ENCODE measurements at places on chromosomes 1 and 21. TPM values are rescaled to one million over a fixed set of nuclear protein-coding genes. Genes with fewer than 3 reads are reported as not detected.
A peak's percentile ranks its signal among the peaks of the same experiment; 100 is the strongest.

The ESPN gene
- total RNA-seq: 0.99 TPM

The FCN3 gene
- not detected for total RNA-seq

The SIK1 gene
- total RNA-seq: 23.8 TPM

The MRPL20 gene
- 129 TPM for total RNA-seq

The MYOC gene
- total RNA-seq: not detected

The OR14K1 gene
- not detected for total RNA-seq

The TMEM222 gene
- total RNA-seq: 25.4 TPM

The LCE1C gene
- total RNA-seq: not detected

The OLIG2 gene
- not detected for total RNA-seq

The SPAG17 gene
- not detected for total RNA-seq

The MYOM3 gene
- not detected for total RNA-seq

The PALMD gene
- not detected for total RNA-seq

DNA sequence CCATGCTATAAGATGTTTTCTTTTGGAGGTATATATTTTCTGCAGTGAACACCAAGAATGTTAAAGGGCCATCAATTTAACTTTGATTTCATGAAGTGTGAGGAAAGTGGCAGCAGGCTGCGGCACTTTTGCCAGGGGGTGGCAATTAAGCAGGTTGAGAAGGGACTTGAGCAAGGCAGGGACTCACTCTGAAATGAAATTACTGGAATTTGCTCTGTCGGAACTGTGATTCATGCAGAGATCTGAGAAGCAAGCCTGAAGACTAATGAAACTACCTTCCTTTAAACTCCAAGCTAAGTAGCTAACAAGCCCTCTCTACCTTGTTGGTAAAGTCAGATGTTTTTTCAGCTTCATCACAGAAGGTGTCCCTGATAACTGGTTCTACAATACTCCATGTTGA lies 441.6 kb downstream of the SIPA1L2 start:
- DNase-seq: no peak
- no peaks in the 10 kb centered on the region for H3K36me3 ChIP-seq
- no peaks in the 10 kb centered on the region for H3K27me3 ChIP-seq
- H3K4me3 ChIP-seq: no peak overlapping the region

- H3K27ac ChIP-seq: no peak overlapping the region
- no peaks in the 10 kb centered on the region for H3K27me3 ChIP-seq
- H3K36me3 ChIP-seq: no peaks in the 10 kb centered on the region
- H3K4me3 ChIP-seq: no peak overlapping the region
These were observed 33.5 kb downstream of the SLC1A7 start for GRCh38 chr1:53108646-53109580.

DNA sequence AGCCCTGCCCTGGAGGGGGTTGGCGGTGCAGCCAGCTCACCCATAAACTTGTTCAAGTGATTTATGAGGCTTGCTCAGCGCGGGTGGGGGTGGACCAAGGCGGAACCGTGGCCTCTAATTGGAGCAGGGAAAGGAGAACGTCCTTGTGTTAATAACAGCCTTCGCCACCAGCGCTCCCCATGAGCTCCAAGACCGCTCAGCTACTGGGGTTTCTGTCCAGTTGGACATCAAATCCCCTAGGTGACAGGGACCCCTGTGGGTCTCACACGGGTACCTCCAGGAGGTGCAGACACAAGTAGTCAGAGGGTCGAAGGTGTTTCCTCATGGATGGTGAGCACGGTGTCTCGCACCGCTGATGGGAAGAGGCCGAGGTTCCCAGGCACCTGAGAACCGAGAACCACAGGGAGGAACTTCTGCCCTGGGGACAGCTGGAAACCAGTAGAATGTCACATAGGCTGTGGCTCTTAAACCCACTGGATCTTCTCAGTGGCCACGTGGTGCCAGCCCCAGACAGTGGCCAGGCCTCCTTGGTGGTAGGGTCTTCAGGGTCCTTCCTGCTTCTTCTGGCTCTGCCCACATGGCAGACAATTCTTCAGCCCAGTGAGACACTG lies 3.7 kb upstream of the ACTRT2 start:
- no peak overlapping the region for H3K27ac ChIP-seq
- DNase-seq: no peak
- peaks cover 3% of the 10 kb centered on the region for H3K27me3 ChIP-seq
- H3K36me3 ChIP-seq: no peaks in the 10 kb centered on the region
- H3K4me3 ChIP-seq: no peak overlapping the region

GRCh38 chr1:155527677-155528076 lies 34.9 kb downstream of the ASH1L start:
- H3K27ac ChIP-seq: no peak overlapping the region
- no peak overlapping the region for H3K4me3 ChIP-seq
- H3K4me1 ChIP-seq: peaks cover 38% of the 10 kb centered on the region
- H3K36me3 ChIP-seq: peaks cover 11% of the 10 kb centered on the region
- DNase-seq: no peak

DNA sequence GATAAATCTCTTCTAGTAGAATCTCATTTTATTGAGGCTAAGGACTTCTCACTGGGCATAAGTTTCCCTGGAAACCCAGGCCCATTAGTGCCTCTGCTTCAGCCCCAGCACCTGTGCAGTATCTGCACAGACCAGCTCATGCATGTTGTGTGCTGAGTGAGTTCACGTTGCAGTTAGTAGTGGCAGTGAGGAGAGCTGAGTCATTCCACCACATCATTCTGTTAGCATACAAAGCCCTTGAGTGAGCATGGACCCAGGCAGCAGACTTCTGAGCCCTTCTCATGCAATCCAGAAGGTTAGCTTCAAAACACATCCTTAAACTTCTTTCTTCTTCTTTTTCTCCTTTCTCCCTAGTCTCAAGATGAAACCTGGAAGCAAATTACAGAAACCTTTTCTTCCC lies 45.8 kb upstream of the NTPCR start:
- H3K36me3 ChIP-seq: no peaks in the 10 kb centered on the region
- no peak overlapping the region for H3K27ac ChIP-seq
- DNase-seq: peak; percentile 4

DNA sequence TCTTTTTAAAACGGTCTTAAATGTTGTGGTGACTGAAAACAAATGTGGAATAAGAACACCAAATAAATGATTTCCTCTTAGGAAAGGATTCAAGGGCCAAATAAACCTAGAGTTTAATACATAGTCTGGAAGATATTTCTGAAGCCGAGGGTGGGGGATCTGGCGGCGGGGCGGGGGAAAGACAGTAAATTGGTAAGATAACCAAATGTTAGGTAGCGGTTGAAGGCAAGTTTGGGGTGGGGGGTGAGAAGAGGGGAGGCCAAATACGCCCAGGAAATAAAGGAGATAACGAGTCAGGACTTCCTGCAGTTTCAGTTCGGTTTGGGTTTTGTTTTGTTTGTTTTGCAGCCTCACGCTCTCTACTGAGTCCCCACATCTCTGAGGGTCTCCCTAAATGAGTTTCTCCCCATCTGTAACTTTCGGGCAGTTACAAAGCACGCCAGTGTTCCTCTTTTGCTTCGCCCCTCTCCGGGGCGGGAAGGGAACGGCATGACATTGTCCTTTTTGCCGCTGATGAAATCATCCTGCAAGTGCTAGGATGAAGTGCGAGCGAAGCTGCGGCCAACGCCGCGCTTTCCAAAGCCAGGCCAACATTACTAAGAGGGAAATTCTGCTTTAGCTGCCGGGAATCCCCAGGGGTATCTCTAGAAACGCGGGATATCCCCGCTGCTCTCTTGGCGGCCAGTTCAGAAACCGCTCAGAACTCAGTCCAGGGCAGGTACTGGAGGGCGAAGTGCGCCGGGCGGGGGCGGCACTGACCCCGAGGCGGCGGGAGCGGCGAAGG lies 844 bp downstream of the NIBAN1 start:
- peak overlapping the region; percentile 98 for H3K27ac ChIP-seq
- H3K27me3 ChIP-seq: peaks cover 20% of the 10 kb centered on the region

GRCh38 chr1:24930260-24931145 lies at the start of gene RUNX3:
Gene RUNX3, minus strand, starts transcription at chr1:24930276. Its CDS starts 408 bp downstream, at chr1:24929868.
- H3K4me3 ChIP-seq: peak within 1 kb of the TSS; percentile 96
- no peaks in the 10 kb centered on the region for H3K27me3 ChIP-seq
- peak within 1 kb of the TSS; percentile 90 for H3K27ac ChIP-seq
- peaks cover 81% of the 10 kb centered on the region for H3K36me3 ChIP-seq

DNA sequence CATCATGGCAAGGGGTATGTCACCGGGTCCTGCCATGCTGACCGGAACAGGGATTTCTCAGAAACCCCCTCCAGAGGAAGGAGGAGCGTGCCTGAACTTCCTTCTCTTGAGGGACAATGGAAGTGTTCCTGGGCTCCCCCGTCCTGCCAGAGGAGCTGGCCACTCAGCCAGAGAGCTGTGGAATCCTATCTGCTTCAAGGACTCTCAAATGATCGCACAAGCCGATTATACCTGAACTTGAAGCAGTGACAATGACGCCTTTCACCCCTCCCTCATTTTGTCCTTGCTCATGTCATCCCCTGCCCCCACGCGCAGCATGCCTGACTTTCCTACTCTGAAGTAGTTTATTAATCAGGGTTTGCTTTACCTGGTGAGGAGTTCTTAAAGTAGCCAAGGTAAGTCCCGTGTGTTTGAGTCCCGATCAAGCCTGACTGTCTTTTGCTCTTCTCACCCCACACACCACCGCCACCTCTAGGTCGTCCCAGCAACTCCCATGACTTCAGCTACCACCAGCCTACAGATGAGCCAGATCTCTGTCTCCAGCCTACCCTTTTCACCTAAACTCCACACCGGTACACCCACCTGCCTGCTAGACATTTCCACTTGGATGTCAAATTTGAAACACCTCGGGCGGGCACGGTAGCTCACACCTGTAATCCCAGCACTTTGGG lies 25.0 kb upstream of the PRELP start:
- DNase-seq: no peak
- no peaks in the 10 kb centered on the region for H3K36me3 ChIP-seq
- peaks cover 13% of the 10 kb centered on the region for H3K27me3 ChIP-seq
- H3K4me3 ChIP-seq: no peak overlapping the region
- no peak overlapping the region for H3K27ac ChIP-seq
- no peaks in the 10 kb centered on the region for H3K4me1 ChIP-seq

- H3K36me3 ChIP-seq: no peaks in the 10 kb centered on the region
- DNase-seq: no peak
- no peak overlapping the region for H3K4me3 ChIP-seq
- no peak overlapping the region for H3K27ac ChIP-seq
- H3K4me1 ChIP-seq: peaks cover 5% of the 10 kb centered on the region
These were observed 11.7 kb downstream of the HSPG2 start for GRCh38 chr1:21925334-21925940.

DNA sequence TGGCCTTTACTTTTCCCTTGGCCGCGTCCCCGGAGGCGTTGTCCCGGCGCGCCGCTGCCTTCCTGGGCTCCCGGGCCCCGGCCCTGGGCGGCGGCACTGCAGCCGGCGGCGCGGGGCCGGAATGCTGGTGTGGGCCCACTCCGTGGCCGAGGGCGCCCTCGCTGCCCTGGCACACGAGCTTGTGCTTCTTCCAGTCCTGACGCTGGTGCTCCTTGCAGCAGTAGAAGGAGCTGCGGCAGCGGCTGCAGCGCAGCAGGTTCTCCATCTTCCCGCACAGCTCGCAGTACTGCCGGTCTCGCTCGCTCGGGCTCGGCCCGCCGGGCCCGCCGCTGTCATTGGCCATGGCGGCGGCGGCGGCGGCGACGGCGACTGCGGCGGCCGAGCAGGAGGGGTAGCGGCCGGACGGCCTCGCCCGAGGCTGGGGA lies 529 bp downstream of the EGLN1 start:
- H3K4me3 ChIP-seq: peak overlapping the region; percentile 78
- H3K27ac ChIP-seq: peak overlapping the region; percentile 60
- peak; percentile 48 for DNase-seq
- peaks cover 37% of the 10 kb centered on the region for H3K36me3 ChIP-seq
- H3K27me3 ChIP-seq: peaks cover 4% of the 10 kb centered on the region
- H3K4me1 ChIP-seq: peaks cover 36% of the 10 kb centered on the region

GRCh38 chr1:22352896-22353295 lies 98.8 kb upstream of the ZBTB40 start:
- H3K4me3 ChIP-seq: no peak overlapping the region
- H3K36me3 ChIP-seq: no peaks in the 10 kb centered on the region
- H3K27ac ChIP-seq: no peak overlapping the region

DNA sequence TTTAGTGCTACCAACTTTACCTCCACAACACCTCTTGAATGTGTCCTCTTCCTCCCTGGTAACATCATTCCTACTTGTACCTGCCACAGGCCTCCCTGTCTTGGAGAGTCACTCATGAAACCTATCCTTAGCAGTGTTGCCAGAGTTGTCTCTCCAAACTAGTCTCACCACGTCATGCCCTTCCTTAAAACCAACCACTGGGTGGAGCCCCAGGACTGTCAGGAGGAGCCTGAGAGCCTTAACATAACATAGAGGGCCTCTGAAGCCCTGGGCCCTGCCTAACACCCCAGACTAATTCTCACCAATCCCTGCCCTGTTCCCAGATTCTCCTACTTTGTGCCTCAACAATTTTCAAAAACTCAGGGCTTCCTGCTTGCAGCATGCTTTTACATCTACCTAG lies 65.3 kb downstream of the ZNF697 start:
- H3K4me3 ChIP-seq: no peak overlapping the region
- no peaks in the 10 kb centered on the region for H3K4me1 ChIP-seq
- H3K36me3 ChIP-seq: no peaks in the 10 kb centered on the region
- H3K27me3 ChIP-seq: no peaks in the 10 kb centered on the region

DNA sequence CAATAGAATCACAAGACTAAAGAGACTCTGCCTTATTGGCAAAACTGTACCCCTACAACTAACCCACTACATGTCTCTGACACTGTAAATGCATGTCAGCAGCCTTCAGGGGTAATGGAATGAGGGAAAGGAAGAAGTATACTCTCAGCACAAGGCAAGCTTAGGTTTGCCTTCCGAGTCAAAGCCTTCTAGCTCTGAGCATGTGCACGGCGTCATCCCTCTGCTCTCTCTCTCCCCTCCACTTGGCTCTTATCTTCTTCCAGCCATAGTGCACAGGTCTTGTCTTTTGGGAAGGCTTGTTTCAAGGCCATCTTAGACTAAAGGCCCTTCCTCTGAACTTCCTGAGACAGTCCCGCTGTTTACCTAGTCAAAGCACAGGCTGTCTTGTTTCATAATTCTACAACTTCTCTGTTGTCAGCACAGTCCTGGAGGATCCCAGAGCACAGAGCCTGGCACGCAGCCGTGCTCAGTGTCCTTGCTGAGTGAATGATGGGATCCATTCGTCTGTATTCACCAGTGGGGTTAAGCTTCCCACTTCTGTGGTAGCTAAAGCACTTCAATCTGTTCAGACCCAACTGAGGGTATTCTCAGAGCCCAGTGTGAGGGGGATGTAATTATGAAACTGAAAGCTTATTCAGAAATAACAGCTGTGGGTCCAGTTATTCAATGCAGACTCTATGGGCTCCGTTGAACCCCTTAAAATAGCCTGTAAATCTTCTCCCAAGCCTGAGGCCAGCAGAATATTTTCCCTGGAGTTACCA lies 166.5 kb upstream of the PLD5 start:
- no peaks in the 10 kb centered on the region for H3K27me3 ChIP-seq
- no peak overlapping the region for H3K27ac ChIP-seq
- no peaks in the 10 kb centered on the region for H3K4me1 ChIP-seq
- H3K4me3 ChIP-seq: no peak overlapping the region

- H3K27ac ChIP-seq: no peak overlapping the region
- H3K4me3 ChIP-seq: no peak overlapping the region
- DNase-seq: no peak
These were observed 14.3 kb upstream of the KCNA10 start for GRCh38 chr1:110533230-110533629.

- H3K4me3 ChIP-seq: no peak overlapping the region
- DNase-seq: no peak
- no peaks in the 10 kb centered on the region for H3K4me1 ChIP-seq
- H3K27ac ChIP-seq: no peak overlapping the region
These were observed 1233.7 kb downstream of the PLA2G4A start for GRCh38 chr1:188062456-188062855.

- H3K36me3 ChIP-seq: no peaks in the 10 kb centered on the region
- no peaks in the 10 kb centered on the region for H3K27me3 ChIP-seq
- no peak for DNase-seq
- H3K27ac ChIP-seq: no peak overlapping the region
These were observed 13.9 kb upstream of the POFUT2 start for GRCh38 chr21:45301521-45302081.

All from activated CD8-positive, alpha-beta T cell treated with anti-CD3 and anti-CD28 coated beads for 36 hours (primary cell).